Activated T-cell treated with anti-CD3 and anti-CD28 coated beads for 4 hours (primary cell): ENCODE measurements at places on chromosomes 2 and 18.

- DNase-seq: no peak
Measured at GRCh38 chr18:4319738-4320677, 135.1 kb downstream of the DLGAP1 start.

DNA sequence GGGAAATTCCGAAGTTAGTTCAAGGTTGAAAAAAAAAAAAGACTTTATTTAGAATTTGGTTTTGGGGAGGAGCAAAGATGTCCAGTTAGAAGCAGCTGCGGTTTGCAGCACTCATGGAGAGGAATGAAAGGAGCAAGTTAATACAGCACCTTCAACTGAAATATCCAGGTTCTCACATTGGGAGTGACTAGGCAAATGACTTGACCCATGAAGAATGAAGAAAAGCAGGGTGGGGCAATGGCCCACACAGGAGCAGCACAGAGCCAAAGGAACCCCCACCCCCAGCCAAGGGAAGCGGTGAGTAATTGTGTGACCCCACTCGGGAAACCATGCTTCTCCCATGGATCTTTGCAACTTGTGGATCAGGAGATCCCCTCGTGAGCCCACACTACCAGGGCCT, 32.8 kb downstream of the ZNF892 start:
- DNase-seq: no peak

GRCh38 chr18:45197526-45197970, 417.7 kb upstream of the SLC14A2 start:
- no peak for DNase-seq

DNA sequence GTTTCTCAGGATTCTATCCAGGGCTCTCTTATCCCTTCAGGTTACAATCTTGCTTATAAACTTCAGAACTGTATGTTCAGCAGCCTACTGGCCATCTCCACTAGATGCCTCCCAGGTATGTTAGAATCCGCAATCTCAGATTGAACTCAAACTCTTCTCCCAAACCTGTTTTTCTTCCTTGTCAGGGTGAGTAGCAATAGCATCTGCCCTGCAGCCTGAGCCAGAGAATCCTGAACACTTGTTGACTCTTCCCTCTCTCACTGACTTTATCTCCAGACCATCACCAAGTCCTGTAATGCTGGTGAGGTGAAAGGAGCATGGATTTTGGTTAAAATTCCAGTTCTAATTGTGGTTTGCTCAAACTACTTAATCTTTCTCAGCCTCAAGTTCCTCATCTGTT, 82.6 kb upstream of the ALPP start:
- no peak for DNase-seq

DNA sequence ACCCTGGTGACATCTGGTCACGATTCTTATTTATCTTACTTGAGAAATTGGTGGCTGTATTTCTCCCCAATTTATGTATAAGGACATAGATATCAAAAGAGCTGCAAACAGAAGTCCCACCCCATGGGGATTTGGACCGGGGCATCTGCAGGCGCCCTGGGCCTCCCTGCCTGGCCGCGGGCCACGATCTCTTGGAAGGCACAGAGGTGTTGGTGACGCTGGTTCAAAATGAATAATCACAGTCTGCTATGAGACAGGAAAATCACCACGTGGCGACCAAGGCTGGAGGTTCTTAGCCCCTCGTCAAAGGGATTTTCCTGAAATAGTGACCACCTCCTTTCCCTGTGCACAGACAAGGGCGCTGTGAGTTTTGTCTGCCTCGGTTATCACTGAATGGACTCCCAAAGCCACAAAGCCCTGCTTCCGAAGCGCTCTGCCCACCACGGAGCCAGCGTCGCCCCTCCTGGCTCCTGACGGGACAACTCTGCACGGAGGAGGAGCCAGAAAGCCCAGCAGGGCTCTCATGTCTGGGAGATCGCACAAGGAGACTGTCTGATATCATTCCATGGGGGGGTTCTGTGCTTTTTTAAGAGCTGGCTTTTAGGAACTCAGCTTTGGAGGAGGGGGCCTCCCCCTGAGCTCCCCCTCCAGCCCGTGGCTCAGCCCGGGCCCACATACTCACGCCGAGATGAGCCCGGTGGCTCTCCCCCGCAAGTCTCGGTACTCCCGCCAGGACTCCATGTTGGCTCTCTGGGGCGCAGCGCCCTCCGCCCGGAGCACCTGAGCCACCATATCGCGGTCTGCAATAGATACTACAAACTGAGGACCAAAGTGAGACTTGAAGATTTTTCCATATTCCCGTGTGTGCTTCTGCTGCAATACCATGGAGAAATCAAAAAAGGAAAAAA, 14.6 kb downstream of the CYP27C1 start:
- DNase-seq: no peak

DNA sequence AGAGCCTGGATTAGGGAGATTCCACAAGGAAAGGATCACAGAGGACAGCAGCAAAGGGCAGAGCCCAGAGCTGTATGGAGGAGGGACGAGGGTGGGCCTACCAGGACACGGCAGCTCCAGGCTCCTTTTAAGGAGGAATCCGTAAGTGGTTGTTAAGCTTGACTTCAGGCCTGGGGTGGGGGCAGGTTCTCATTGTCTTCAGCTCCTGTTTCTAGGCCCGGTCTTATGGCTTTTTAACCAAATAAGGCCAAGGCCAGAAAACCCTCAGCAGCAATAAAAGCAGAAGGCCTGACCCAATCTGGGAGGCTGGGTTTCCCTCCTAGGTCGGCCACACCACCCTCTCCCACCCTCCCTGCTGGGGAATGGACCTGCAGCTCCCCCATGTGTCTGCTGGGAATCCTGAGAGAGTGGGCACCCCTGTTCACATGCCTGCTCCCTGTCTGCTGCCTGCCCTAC, 111.2 kb downstream of the PLB1 start:
- no peak for DNase-seq

DNA sequence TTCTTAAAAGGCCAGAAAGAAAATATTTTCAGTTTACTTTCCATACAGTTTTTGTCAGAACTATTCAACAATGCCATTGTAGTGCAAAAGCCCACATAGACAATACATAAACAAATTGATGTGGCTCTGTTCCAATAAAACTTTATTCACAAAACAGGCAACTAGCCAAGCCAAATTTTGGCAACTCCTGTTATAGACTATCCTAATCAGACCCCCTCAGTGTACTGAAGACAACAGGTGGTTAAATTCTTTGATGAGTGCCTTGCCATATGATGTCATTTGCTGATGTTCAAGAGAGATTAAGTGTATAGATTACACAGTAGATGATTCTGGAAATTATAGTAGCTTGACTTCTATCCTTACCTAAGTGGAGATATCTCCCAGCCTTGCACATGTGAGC, 83.4 kb downstream of the FANCL start:
- no peak for DNase-seq

DNA sequence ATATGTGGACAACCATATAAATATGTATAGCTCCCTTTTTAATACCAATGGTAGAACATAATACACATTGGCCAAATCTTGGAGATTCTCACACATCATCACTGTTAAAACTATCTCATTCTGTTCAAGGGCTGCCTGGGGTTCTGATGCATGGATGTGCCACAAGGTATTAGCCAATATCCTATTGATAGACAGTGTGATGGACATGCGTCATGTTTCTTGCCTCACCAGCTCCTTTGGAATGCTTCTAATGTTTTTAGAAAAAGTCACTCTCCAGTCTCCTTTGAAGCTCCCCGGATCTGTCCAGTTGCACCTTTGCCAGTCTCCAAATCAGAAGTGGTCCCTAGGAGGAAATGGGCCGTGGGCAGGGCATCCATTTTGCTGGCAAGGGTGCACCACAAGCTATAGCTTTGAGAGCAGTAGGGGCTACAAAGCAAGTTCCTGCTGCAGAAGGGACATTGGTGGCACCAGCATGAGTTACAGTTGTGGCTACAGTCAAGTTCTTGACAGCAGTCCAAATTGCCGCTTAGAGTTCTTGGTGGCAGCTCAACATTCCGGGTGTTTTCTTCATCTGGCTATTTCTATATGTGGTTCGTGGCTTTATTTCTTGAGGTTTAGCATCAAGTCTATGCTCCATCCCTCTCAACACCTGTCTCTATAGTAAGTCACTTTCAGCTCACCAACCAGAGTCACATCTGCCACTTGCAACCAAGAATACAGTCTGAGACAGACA, 25.1 kb upstream of the ATRAID start:
- no peak for DNase-seq

DNA sequence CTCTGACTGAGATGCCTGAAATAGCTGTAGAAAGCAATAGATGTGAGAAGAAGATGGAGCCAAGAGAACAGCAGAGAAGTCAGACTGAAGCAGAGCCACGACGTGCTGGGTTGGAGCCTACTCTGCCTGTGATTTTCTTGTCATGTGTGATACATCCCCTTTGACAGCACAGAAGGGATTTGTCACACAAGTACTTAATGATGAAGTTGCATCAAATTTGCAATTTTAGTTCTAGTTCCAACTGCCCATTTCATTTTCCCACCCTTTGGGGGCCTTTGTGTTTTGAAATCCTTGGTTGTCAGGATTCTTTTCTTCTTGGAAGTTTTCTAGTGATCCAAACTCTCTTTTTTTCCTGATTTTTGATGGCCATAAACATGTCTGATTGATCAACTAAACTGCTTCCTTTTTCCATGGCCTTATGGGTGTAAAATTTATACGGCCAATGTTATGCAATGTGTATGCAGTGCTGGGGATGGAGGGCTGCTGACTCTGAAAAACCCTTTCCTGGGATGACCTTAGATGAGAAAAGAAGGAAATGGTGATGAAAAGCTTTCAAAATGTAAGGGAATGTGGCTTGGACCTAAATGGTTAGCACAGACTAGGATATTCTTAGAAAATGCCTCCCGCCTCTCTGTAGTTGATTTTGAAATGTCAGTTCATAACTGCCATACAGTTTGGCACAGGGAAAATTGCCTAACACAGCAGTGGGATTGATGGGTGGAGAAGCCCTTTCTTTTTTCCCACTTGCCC, 9.6 kb upstream of the B3GNT2 start:
- no peak for DNase-seq

DNA sequence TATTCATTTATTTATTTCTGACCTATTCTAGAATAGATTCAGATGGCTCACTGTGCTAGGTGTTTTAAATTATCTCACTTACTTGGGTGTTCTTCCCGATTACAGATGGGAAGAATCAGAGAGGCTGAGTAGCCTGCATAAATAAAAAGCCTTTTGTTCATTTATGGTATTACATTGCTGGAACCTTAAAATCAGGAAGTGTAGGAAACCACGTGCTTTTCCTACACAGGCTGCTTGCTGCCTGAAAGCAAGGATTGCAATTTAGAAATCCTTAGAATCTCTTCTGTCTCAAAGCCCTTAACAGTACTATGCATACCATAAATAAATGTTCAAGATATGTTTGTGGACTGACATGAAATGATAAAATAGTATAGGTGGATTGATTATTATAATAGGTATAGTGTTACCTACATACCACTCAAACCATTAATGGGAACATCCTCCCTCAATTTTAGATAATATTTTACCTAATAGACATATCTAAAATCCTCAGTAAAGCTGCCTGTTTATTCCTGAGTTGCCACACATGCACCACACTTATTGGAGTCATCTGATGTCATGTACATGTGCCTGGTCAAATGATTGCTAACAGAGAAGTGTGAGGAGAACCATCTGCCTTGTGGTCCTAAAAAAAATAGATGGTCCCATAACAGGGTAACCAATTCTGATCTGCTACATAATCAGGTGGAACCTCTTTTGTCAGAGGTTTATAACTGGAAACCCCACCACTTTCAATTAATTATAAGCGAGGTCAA, 73.5 kb upstream of the C2orf15 start:
- no peak for DNase-seq

DNA sequence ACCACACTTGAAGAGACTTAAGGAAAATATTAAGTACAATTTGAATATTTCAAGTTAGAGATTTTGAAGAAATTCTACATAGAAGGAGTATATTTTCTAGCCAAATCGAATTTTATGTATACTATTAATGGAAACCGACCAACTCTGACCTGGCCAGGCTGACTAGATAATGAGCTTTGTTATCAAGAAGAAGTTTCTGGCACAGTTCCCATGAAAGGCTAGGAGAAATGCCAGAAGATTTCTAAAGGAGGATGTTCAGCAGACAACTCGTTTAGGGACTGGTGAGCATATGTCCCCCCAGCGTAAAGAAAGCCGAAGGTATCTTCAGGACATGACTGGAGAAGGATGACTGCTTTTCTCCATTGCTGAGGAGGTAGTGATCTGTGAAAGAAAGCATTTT, 127.3 kb downstream of the DIS3L2 start:
- no peak for DNase-seq

- no peak for DNase-seq
Measured at GRCh38 chr2:241007111-241007510, 8.7 kb downstream of the SNED1 start.

DNA sequence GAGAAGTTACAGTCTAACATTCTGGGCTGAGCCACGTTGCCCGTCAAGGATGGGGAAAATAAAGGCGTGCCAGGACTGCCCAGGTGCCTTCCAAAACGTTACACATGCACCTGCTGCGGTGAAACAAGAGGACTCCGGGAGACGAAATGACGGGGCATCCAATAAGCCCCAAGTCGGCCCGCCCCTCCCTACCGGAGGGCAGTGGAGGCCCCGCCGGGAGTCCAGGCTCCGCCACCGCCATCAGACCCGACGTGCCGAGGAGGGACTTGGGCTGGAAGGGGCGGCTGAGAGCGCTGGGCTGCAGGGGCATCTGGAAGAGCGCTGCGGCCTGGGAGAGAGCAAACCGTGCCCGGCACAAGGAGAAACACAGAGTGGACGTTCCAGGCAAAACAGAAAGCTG, 112.5 kb upstream of the GPC1 start:
- no peak for DNase-seq

DNA sequence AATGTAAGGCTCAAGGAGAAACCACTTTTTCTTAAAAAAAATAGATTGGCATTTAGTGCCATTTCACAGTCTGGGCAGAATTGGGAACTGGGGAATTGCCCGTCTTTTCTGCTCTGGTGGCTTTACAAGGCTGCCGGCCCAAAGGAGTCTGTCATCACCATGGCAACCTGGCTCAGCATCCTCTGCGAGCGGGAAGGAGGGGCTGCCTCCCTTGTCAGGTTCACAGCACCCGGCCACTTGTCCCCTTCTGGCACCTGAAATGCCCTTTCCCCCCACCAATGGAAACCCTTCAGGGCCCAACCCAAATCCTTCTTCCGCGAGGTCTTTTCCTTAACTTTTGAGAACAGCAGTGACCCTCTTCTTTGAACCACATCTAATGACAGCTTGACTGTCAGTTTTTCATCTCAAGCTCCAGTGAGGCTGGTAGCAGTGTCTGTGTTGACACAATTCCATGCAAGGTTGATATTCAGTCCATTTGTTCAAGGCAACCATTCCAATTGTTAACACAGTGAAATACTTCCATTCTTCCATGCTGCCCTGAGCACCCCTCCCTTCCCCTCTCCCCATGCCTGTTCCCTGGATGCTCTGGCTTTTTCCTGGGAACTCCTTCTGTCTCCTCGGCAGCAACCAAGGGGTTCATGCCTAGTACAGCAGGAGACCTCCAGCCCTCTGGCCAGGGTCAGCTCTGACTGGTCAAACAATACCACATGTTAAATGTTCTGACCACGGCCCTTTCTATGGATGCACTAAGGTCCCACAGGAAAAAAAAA, 79.6 kb downstream of the DNER start:
- no peak for DNase-seq

GRCh38 chr2:222797261-222797660, 63.6 kb upstream of the ACSL3 start:
- DNase-seq: no peak

- DNase-seq: no peak
Measured at GRCh38 chr2:47299555-47299954, 103.4 kb upstream of the MSH2 start.

- DNase-seq: no peak
Measured at GRCh38 chr18:69127873-69128500, 272.7 kb upstream of the DOK6 start.

GRCh38 chr2:30649278-30649677, 158.0 kb downstream of the CAPN13 start:
- DNase-seq: no peak

GRCh38 chr2:3652896-3653625, 4.9 kb upstream of the ALLC start:
- no peak for DNase-seq
